ENCODE measurements at places on chromosomes 4 and X.

DNA sequence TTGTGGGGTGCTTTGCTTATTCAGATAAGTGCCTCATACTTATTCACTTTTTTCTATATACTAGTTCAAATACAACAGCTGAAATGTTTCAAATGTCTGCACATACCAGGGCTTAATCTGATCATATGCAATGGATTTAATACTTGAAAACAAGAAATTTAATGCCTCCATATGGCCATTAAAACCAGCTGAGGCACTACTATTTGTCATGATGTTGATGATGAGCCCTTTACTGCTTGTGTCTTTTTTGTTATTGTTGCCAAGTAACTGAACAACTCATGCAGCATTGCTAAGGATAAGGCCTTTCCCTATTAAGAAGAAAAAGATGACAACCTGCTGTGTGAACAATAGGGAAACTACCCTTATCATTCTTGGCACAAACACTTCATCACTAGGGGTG, 52.5 kb downstream of the MAGEB10 start:
- DNase-seq = no peak

- DNase-seq = no peak
These were observed 8.7 kb upstream of the FGFR3 start for GRCh38 chr4:1784395-1784788.

DNA sequence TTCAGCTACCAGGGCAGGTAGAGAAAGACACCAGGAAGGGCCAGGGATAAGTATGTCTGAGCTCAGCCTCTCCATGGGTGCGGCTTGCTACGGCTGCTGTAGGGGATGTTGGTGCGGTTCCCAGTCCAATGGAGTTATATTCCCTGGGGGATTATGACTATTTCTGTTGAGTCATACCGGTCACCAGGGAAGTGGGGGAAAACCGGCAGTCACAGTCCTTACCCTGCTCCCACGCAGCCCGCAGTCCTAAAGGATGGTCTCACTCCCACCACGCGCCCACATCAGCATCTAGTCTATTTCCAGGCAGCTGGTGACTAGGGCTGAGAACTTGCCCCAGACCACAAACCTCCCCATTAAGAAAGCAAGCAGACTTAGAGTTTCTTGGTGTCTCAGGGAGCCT, 191.6 kb downstream of the VEGFC start:
- DNase-seq = no peak

DNA sequence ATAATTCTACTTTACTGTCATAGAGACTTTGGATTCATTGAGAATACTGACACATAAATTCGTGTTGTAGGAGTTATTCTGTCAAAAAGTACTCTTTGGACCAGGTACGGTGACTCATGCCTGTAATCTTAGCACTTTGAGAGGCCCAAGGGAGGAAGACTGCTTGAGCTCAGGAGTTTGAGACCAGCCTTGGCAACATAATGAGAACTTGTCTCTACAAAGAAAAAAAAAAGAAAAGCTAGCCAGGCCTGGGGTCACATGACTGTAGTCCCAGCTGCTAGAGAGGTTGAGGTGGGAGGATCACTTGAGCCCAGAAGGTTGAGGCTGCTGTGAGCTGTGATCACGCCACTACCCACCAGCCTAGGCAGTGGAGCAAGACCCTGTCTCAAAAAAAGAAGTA, 54.9 kb downstream of the WDR19 start:
- no peak for DNase-seq

DNA sequence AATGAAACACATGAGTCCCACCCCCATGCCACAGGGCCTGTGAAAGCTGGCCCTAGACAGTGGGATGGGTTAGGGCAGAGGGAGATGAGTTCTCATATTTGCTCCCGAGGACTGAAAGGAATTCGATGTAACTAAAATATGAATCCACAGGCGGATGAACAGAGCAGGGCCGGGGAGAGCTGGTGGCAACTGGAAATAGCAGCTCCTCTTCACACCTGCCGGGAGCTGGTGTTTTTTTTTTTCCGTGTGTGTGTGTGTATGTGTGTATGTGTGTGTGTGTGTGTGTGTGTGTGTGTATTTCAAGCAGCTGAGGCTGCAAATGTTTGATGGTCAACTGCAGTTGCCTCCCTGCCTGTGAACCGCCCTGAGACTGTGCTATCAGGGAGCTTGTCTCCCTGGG, 115.1 kb upstream of the PSAPL1 start:
- DNase-seq = no peak
